Activated CD4-positive, alpha-beta memory T cell treated with anti-CD3 and anti-CD28 coated beads, Interleukin-2, amount 10 ng/mL, durations not matched to agents 7 days and 5 days (primary cell): ENCODE measurements at places on chromosomes 1 and 21.

GRCh38 chr1:102628109-102628613 is 480.2 kb downstream of the COL11A1 start:
- no peak for DNase-seq

DNA sequence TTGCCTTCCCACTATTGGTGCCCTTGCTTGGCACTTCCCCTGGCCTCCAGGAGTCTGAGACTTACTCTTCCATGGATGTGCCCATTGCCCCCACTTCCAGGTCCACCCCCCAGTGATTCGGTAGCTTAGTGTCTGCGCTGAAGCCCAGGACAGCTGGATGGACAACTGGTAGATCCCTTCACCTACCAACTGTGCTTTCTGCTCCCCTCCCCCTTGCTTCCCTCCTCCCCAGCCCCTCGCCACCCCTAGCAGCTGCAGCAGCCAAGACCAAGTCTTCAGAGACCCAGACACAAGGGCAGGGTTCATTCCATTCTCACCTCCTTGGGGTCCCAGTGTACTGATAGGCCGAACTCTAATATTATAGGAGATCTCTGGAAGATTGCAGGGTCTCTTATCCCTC is 6.9 kb downstream of the LMNA start:
- DNase-seq, result no peak

GRCh38 chr1:17690906-17691634 is 64.1 kb upstream of the ACTL8 start:
- DNase-seq, result no peak

GRCh38 chr1:198915327-198916231 is 276.7 kb downstream of the PTPRC start:
- DNase-seq, result no peak

DNA sequence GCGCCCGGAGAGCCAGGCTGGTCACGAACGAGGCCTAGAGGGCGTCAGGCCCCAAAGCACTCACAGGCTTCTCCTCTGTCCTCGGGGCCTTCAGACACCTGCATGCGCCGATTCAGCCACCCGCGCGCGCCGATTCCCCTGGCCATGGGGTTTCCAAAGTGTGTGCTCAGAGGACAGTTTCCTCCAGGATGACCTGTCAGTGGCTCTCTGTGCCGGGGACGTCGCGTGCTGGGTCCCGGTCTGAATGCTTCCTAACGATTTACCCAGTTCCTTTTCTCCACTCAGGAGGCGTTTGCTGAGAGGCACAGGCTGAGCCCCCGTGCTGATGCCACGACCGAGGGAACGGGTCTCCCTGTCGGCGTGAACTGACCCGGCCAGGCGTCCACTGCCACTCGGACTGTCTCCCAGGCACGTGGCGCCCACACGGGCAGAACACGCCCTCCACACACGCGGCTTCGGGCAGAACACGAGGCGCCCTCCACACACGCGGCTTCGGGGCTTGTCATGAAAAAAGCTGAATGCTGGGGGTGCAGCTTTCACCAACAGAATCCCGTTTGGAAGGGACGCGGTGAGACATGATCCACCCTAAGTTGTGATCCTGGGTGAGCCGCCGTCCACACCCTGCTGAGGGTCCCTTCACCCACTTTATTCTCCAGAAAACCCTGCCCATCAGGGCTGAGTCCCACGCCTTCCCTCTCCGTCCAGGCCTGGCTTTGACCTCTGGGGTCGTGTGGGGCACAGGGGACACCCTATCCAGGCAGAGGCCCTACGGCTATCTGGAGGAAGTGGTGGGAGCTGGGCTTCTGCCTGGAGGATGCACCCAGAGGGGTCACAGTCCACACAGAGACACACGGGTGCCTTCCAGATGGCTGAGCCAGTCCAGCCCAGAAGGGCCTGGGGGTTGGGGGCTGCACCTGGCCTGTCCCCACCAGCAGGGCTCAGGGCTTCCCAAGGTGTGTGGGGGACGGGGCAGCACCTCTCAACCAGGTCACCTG is 56.1 kb downstream of the COL6A1 start:
- DNase-seq, result no peak

- no peak for DNase-seq
These were observed 644.0 kb downstream of the PTPRC start for GRCh38 chr1:199282751-199283305.

DNA sequence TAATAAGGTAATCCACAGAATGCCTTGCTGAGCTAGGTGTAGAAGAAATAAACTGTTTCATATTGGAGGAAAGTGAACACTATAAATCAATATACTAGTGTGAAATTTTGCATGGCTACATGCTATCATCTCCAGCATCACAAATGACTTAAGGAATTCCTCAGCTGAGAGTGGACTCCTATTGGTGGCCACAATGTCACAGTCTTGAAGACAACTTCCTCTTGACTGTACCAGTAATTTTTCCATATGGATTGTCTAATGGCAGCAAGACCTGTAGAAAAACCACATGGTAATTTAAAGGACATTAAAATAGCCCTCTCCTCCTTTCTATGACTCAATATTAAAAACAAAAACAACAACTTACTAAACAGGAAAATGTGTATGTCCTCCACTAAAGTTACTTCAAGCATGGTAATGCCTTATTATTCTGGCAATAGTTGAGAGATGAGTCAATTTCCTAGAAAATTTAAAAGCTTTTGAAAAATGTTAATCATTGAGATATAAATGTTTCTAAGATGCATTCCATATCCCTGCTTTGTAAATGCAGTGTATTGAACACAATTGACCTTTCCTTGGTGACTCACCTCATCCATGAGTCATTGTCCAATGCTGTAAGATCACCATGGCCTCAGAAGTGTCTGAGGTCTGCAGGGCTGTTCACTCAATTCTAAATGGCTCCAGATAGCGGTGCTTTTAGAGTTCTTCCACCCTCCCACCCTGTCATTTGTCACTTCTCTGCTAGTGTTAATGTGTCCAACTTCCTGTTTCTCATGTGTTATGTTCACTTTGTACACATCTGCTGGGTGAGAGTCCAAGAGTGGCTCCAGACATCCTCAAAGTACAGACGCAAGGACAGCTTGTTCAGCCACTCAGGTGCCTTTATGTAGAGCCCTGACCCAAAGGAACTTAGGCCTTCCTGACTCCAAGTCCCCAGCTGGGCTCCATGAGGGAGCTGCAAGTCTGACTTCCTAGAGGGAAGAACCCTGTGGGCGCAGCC is 32.8 kb upstream of the DNASE2B start:
- no peak for DNase-seq
